ENCODE measurements at places on chromosomes 1 and 21.
A peak's percentile ranks its signal among the peaks of the same experiment; 100 is the strongest.

GRCh38 chr1:4177425-4178150 lies 277.5 kb upstream of the C1orf174 start:
- no peak for DNase-seq

DNA sequence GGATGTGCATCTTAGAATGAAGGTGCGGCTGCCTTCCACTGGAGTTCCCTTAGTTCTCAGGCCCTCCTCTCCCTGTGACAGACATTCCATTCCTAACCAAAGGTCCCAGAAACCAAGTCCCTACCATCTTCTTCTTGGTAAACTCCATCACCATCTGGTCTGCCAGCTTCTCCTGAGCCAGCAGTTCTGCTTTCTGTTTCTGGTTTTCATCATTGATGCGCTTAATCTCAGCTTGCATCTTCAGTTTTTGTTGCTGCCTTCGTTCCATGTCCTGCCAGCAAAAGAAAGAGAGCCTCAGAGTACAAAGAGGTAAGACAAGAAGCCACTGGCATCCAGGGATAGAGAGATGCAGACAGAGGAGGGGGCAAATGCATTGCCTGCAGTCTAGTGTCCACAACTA lies 18.0 kb upstream of the VSIG8 start:
- no peak for DNase-seq

- DNase-seq = no peak
Observed at GRCh38 chr1:101124405-101124804, 98.8 kb upstream of the DPH5 start.

GRCh38 chr1:186819126-186819525 lies 9.6 kb upstream of the PLA2G4A start:
- no peak for DNase-seq

GRCh38 chr1:160167056-160167455 lies 15.7 kb downstream of the ATP1A4 start:
- no peak for DNase-seq

- no peak for DNase-seq
Observed at GRCh38 chr1:60171801-60172200, 98.2 kb upstream of the C1orf87 start.

DNA sequence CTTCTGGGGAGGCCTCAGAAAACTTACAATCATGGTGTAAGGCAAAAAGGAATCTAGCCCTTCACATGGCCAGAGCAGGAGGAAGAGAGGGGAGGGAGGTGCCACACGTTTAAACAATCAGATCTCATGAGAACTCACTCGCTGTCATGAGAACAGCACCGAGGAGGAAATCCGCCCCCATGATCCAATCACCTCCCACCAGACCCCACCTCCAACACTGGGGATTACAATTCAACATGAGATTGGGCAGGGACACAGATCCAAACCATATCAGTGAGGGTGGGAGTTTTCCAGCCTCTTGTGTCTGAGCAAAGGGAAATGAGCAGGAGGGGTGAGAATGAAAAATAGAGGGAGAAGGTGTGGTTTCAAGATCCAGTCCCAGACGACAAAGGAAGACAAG lies 482.1 kb upstream of the VAMP3 start:
- DNase-seq = no peak

DNA sequence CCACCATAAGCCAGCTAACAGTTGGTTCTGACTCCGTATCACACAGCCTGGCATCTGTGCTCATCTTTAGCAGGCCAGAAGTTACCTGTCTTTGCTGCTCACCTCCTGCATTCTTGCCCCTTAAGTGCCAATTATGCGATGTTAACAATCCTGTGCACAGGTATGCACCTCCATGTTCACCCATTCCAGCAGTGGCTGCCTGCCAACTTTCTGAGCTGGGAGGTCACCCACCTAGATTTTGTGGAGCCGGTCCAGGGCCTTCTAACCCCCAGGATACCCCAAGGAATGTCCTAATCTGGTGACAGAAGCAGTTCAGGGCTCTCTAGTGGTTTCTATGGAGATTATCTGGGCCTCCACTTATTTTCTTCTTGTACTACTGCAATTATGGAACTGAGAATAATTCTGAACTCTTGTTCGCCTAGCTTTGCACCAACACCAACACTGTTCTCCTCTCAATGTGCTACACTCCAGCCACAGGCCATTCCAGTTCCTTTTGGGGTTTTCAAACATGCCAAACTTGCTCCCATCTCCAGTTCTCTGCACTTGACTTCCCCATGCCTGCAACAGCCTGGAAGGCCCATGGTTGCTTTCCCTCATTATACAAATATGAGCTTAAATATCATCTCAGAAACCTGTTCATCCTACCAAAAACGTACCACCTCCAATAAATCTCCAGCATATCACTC lies 9.0 kb downstream of the BCAR3 start:
- no peak for DNase-seq

DNA sequence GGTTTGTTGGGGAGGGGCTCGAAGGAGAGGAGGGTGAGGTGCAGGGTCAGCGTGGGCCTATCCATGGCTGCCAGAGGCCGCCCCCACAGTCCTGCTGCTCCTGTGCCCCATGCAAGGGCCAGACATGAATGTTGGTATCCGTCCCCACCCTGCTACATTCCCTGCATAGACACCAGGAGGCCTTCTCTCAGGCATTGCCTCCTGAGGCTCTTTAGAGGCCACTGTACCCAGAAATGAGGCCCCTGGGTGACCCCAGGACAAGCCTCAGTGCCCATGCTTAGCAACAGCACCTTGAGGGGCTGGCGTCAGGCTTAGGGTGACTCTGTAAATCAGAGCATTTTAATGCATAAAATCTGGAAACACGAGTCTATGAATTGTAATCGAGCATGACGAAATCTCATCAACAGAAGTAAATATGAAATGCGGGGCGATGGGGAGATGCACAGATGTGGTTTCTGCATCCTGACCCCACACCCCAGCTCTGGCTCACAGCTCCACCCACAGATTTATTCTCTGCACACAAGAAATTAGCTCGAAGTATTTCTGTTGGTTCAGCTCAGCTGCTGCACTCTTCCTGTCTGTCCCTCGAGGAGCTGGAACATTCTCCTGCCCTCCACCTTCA lies 124.0 kb upstream of the CSF3R start:
- DNase-seq = no peak

GRCh38 chr1:30896905-30897304 lies 11.7 kb downstream of the SDC3 start:
- DNase-seq = no peak

DNA sequence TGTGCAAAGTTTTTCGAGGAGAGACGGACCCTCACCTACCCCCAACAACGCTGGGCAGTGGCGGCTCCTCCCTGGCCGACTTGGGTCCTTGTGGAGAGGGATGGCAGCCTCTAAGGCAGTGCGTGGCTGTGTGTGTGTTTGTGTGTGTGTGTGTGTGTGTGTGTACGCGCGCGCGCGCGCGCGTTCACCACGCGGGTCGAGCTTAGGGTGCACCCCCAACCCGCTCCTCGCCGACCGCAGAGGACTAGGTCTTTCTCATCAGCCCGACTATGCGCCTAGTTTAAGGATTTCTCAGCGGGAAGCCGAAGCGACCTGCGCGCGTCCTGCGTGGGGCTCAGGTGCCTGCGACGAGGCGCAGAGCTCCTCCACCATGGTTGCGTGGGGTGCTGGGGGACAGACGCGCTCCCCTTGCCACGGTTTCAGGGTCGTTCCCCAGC lies 940 bp downstream of the SOX13 start:
- DNase-seq = peak; percentile 36

- DNase-seq = no peak
Observed at GRCh38 chr21:29989634-29990234, 49.9 kb upstream of the GRIK1 start.

GRCh38 chr1:109283748-109284600 lies 1.0 kb upstream of the PSRC1 start:
- no peak for DNase-seq

DNA sequence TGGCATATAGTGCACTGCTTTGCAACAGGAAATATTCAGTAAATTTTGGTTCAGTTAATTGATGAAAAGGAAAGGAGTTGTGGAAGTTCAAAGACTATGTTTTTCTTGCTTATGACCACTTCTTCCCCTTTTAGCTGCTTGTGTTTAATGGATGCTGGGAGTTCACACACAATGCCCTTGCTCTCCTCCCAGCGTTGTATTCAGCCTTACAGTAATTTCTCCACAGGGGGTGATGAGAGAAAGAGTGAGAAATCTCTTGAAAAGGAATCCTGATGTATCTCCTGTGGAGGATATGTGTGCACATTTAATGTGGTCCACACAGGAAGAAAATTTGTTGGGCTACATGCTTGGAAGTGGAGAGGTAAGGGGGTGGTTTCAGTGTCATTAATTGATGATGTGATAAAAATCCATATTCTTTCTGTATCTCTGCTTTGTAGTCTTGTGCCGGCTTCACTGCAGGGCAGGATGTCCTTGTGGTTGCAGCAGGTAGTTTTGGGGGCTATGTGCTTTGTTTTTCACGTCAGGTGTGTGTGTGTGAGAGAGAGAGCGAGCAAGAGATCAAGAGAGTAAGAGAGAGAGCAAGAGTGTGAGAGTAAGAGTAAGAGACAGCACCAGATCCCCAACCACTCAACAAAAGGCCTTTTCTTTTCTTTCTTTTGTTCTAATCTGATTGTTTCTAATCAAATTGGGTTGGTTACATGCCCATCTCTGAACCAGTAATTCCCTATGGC lies 204.4 kb downstream of the RWDD3 start:
- DNase-seq = no peak

DNA sequence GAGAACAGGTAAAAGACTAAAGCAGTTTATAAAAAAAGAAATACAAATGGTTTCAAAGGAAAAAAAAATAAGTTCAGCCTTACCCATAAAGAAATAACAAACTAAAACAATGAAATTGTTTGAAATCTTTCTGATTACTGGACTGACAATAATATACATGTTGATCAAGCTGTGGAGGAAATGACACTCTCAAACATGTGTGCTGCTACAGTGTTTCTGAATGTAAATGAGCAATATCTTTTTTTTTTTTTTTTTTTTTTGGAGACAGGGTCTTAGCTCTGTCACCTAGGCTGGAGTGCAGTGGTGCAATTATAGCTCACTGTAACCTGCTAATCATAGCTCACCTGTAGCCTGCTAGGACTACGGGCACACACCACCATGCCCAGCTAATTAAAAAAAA lies 6.5 kb downstream of the EPS15 start:
- no peak for DNase-seq

DNA sequence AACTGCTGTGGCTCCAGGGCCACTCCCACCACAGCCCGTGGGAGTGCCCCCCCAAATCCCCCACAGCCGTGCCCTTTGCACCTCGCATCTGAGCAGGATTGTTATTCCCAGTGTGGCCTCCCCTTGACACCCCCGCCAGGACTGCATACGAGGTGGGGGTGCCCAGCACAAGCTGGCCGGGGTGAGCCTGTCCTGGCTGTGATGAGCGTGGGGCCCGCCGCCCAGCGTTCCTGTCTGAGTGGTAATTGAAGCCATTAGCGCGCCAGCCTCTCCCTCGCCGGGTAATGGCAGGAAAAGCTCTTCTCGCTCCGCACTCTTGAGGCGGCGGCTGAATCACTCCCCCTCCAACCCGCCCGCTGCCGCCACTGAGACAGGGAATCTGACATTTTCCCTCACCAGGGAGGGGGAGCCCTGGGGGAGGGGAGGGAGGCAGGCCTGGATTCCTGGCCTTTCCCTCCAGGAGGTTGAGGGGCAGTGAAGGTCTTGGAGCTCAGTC lies 27.7 kb downstream of the PTPRF start:
- no peak for DNase-seq
